ENCODE measurements at places on chromosomes 2 and 18.

- no peak for DNase-seq
These were observed 73.6 kb downstream of the FSHR start for GRCh38 chr2:49080681-49081080.

DNA sequence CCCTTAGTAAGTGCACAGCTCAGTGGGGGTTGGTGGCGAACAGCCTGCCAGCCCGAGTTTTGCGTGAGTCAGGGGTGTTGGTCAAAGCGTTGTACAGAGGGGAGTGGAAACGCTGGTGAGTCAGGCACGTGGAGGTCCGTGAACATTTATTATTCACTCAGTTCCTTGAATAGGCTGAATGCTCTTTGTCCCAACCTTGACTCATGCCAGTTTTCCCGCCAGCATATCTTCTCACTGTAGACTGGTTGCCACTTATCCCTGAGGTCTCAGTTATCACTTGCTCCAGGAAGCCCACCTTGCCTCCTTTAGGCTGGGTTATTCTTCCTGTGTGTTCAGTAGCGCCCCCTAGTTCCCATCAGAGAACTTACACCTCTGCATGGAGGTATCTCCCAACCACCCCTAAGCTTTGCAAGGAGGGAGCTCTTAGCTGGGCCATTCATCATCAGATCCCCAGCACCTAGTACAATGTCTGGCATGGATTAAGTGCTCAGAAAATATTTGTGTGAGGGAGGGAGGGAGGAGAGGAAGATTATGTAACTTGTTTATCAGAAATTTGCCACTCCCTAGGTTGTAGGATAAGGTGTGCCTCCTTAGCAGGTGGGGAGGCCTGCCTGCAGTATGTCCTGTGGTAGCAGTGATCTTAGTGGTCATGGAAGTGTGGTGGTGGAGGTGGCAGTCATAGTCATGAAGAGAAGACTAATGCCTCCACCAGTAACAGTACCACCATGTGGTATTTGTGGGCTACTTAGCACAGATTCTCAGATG is 72.1 kb downstream of the CABLES1 start:
- DNase-seq = no peak

DNA sequence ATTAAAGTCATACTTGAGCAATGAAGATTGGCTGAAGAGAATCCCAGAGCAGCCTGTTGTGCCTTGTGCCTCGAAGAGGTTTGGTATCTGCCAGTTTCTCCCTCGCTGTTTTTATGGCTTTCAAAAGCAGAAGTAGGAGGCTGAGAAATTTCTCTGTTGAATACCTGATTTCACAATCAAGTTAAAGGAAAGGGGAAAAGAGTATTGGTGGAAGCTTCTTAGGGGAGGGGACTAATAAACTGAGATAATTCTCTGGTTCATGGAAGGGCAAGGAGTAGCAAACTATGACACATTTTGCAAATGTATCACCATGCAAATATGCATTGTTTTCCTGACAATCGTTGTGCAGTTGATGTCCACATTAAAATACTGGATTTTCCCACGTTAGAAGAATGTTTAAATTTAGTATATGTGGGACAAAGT is at the start of gene IL1B:
TSS of gene IL1B (minus strand) at position 85 of the 423 bp plus-strand sequence. CDS start 550 bp downstream, outside the sequence.
- no peak for DNase-seq

DNA sequence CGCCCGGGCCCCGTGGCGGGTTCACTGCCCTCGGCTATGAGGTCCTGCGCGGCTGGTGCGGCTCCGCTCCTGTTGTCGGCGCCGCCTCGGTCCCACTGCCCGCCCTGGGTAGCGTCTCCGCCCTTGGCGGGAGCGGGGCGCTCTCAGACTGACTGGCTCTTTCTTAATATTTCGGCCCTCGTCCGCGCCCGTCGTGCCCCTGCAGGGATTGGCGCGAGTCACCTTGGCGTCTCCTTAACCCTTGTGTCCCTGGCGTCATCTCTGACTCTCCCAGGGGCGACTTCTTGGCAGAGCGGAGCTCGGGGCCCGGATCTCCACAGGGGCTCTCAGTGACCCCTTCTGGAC is 1.3 kb downstream of the PTMA start:
- DNase-seq = no peak

- DNase-seq = no peak
These were observed 39.9 kb downstream of the MYO3B start for GRCh38 chr2:170217778-170218251.

GRCh38 chr2:222294996-222295367 is 3.8 kb downstream of the PAX3 start:
- DNase-seq = no peak

- DNase-seq = no peak
These were observed 51.4 kb downstream of the EMILIN2 start for GRCh38 chr18:2898186-2898640.

DNA sequence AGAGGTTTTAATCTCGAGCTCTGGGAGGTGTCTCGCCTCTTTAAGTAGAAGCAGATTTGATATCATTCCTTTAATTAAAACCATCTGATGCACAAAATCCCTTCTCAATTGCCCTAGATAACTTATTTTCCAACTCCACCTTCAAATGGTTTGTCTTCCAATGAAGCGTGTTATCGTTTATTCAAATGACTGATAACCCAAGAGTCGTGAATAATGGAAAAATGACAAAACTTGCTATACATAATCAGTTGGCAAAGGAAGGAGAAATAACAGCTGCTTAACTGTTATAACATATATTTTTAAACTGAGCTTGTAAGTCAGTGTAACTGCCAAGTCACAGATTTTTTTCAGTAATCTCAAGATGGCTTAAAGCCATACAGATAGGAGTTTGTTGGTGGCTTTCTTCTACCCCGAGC is 144.6 kb downstream of the QPCT start:
- DNase-seq = no peak

- no peak for DNase-seq
These were observed 128.3 kb downstream of the ATP9B start for GRCh38 chr18:79197531-79197930.

GRCh38 chr2:9114458-9114857 is 92.2 kb upstream of the ASAP2 start:
- no peak for DNase-seq

GRCh38 chr18:6811816-6812215 is 82.3 kb downstream of the ARHGAP28 start:
- no peak for DNase-seq

- no peak for DNase-seq
These were observed 888.8 kb downstream of the CNTNAP5 start for GRCh38 chr2:124913868-124914267.

DNA sequence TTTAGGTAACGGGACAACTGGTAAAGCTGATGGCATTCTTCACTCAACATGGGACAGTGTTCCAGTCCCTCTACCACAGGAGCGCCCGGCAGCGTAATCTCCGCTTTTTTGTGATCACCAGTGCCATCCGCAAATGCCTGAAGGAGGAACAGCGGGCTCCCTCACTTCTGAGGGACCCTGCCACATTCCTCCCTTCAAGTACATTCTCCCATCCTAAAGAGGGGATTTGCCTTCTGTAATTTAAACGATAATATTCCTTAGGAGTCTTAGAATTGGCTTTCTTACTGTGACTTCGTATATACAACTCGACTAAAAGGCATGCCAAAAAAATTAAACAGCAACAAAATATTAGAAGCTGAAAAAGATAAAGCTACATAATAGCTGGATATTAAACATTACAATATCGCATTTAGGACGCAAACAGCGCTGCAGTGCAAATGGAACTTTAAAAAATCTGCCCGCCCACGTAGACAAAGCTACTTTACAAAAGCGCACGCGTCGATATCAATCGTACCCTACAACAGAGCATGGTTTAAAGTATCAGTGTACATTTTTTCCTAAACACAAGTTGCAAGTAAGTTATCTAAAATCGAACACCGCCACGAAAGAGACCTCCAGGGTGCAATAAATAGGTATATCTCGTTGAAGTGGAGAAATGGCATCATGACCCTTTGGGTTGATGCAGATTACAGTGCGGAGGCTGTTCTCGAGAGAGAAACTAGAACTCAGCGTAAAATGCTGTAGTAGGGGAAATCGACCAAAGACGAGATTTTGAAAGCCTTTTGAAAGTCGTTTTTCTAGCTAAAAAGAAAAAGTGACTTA is 2.3 kb upstream of the VSNL1 start:
- no peak for DNase-seq

- DNase-seq = peak; percentile 65
These were observed 188.1 kb downstream of the ZEB2 start for GRCh38 chr2:144331674-144332355.

GRCh38 chr2:28219758-28220368 is 172.8 kb upstream of the FOSL2 start:
- no peak for DNase-seq

DNA sequence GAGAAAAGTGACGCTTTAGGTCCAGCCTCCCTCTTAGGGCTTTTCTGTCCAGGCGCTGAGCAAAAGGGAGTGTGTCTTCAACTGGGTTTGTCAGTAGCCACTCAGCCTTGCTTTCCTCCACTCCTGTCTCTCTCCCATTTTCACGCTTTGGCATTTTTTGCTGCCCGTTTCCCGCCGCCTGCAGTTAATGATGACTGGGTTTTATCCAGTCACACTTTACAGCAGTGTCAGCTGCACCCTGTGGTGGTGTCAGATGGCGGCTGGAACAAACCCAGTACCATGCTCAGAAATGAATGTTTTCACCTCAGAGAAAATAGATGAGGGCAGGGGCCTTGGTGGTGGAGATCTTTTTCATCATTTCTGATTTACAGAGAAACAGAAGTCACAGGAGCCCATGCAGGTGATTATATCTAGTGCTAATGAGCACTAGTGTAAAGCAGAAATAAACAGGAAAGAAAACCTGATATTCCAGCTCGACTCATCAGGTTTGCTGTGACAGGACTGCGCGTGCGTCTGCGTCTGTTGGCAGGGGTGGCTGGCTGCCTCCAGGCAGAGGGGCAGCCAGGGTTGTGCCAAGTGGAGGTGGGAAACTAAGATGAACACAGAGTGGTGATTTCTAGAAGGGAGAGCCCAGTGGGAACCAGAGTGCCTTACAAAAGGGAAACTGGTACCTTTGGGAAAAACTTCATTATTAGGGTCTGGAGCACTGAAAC is 139.9 kb downstream of the TANC1 start:
- no peak for DNase-seq
